Neural progenitor cell (in vitro differentiated cells): ENCODE measurements at places on chromosomes 5 and 9.

DNA sequence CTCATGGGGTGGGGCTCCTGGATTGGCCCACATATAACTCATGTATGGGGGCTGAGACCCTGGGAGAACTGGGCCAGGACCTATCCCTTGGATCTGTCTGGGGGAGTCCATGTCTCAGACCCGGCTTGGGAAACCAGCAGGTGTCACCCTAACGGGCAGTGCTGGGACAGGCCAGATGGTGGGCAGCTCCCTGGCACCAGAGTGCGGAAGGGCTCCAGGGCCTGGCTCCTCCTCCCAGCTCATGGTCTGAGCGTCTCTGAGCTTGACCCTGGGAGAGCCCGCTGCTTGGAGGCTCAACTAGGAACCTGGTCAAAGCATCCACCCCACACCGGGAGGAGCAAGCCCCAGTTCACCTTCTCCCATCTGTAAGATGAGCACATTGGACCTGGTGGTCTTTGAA is 15.5 kb upstream of the NCS1 start:
- DNase-seq: no peak

- DNase-seq: no peak
Measured at GRCh38 chr5:91110686-91111085, 272.4 kb downstream of the ARRDC3 start.

- DNase-seq: no peak
Measured at GRCh38 chr5:179918742-179919486, 11.2 kb upstream of the TBC1D9B start.

DNA sequence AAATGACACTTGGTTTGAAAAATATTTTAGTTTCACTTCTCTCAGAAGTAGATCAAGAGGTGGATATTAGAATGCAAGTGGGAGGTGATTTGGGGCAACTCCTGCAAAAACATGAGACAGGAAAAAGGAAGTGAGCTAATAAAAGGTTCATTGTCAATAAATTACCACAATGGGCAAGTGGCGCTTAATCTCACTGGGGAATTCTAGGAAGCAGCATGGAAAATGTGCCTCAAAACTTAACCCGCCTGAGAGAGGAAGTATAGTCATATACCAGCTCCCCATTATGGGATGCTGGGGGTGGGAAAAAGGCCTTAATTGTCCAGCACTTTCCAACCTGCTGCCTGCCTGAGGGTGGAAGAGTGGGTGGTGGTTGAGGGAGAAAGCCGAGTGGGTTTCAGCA is 204.1 kb downstream of the ELAVL2 start:
- DNase-seq: no peak

GRCh38 chr9:124873664-124874063 is 11.7 kb downstream of the ARPC5L start:
- no peak for DNase-seq
